ENCODE measurements at places on chromosomes 11 and 22. TPM values are rescaled to one million over a fixed set of nuclear protein-coding genes. Genes with fewer than 3 reads are reported as not detected.
A peak's percentile ranks its signal among the peaks of the same experiment; 100 is the strongest.

The RIMBP3B gene
- 0.29 TPM for total RNA-seq

The EMID1 gene
- 0.29 TPM for total RNA-seq

The ANO9 gene
- total RNA-seq, result under 0.01 TPM

The VWCE gene
- 6.2 TPM for total RNA-seq

The EHF gene
- total RNA-seq, result not detected

The APLP2 gene
- total RNA-seq, result 326 TPM

DNA sequence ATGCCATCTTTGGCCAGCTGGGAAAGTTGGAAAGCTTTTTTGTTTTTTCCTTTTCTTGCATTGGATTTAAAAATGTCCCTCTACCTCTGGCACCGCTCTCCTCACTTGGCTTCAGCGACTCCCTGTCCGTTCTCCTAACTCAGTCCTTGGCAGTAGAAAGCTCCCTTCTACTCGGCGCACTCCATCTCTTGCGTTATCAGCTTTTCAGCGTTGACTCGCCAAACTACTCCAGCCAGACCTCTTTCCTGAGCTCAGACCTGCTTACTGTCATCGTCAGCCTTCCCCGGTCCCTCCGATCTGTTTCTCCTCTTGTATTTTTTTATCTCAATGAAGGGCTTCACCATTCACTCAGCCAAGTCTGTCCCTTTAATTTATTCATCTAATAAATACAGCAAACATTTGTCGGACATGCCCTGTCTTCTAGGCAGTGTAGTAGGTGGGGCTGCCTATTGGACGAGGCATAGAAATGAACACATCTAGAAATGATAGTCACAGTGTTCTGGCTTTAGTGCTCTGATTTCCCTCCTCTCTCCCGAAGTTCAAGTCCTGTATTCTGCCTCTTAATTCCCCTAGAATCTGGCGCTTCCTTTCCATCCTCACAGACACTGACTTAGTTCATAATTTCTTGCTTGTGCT lies 839 bp downstream of the CEP164 start:
- H3K36me3 ChIP-seq, result no peaks in the 10 kb centered on the region
- peak overlapping the region; percentile 90 for H3K27ac ChIP-seq
- peak overlapping the region; percentile 91 for H3K4me3 ChIP-seq
- no peak for DNase-seq
- H3K27me3 ChIP-seq, result no peaks in the 10 kb centered on the region

- no peaks in the 10 kb centered on the region for H3K27me3 ChIP-seq
- H3K36me3 ChIP-seq, result no peaks in the 10 kb centered on the region
- DNase-seq, result no peak
- no peak overlapping the region for H3K4me3 ChIP-seq
- H3K4me1 ChIP-seq, result no peaks in the 10 kb centered on the region
- H3K27ac ChIP-seq, result no peak overlapping the region
Measured at GRCh38 chr11:124190298-124191139, 7.4 kb downstream of the OR10D3 start.

- no peaks in the 10 kb centered on the region for H3K4me1 ChIP-seq
- H3K4me3 ChIP-seq, result no peak overlapping the region
- H3K27ac ChIP-seq, result no peak overlapping the region
- DNase-seq, result peak; percentile 56
Measured at GRCh38 chr11:1049431-1049891, 12.9 kb upstream of the MUC6 start.

DNA sequence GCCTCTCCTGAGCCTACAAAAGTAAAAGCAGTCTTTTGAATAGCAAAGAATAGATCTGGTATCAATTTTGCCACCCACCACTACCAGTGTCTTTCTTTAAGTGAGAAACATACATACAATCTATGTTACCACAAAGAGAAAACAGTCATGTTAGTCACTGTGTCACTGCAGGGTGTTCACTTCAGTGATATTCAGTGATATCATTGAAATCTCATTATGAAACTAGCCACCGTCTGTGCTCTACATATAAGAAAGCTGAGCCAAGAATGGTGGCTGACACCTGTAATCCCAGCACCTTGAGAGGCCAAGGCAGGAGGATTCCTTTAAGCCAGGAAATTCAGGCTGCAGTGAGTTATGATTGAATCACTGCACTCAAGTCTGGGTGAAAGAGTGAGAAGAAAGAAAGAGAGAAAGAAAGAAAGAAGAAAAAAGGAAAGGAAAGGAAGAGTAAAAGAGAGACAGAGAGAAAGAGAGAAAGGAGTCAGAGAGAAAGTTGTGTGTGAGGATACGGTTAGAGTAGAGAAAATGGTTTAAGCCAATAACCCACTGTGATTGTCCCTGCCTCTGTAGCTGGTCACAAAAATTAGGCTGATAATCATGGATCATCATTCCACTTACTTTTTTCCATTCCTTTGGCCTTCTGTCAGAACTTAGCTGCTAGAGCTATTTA lies 847.1 kb downstream of the FAM181B start:
- no peak overlapping the region for H3K27ac ChIP-seq
- no peaks in the 10 kb centered on the region for H3K27me3 ChIP-seq
- DNase-seq, result no peak
- no peak overlapping the region for H3K4me3 ChIP-seq
- H3K4me1 ChIP-seq, result no peaks in the 10 kb centered on the region
- H3K36me3 ChIP-seq, result no peaks in the 10 kb centered on the region

GRCh38 chr11:36066891-36067290 lies 123.0 kb downstream of the LDLRAD3 start:
- H3K27ac ChIP-seq, result no peak overlapping the region
- H3K27me3 ChIP-seq, result no peaks in the 10 kb centered on the region
- no peaks in the 10 kb centered on the region for H3K4me1 ChIP-seq
- no peaks in the 10 kb centered on the region for H3K36me3 ChIP-seq
- no peak overlapping the region for H3K4me3 ChIP-seq

GRCh38 chr11:100622404-100622803 lies 64.7 kb upstream of the ARHGAP42 start:
- no peaks in the 10 kb centered on the region for H3K27me3 ChIP-seq
- H3K4me3 ChIP-seq, result no peak overlapping the region
- H3K36me3 ChIP-seq, result no peaks in the 10 kb centered on the region
- peaks cover 6% of the 10 kb centered on the region for H3K4me1 ChIP-seq
- H3K27ac ChIP-seq, result no peak overlapping the region

Data from osteoblast (primary cell).